HepG2 (cell line): ENCODE measurements at places on chromosomes 12 and 14.

DNA sequence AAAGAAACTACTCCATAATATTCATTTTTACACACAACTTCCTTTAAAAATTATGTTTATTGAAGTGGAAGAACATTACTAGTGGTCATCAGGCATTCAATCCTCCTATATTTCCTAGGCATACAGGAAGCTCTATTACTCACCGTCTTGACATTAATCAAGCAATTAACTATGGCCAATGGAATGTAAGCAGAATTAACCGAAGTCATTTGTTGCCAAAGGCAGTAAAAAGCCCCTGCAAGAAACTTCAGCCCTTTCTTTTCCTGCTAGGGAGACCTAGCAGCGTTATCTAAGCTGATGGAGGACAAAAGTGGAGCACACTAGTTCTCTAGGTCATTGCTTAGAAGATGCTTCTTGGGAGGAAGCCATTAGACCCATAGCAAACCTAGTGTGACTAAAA, 399.6 kb downstream of the KCNH5 start:
- no peak for DNase-seq

DNA sequence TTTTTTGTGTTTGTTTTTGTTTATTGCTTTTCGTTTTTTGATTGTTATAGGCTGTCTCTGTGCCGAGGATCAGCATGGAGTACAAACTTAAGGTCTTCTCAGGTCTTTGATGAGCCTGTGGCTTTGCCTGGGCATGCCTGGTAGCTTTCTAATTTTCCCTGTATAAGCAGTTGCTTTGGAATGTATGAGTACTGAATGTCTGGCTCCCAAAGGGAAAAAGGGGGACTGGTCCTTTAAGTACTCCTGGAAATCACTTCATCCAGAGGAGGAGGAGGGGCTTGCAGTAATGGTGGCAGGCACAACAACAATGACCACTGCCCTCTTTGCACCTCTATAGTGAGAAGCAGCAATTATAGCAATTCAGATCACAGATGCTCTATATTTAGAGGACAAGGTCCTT, 67.6 kb upstream of the TTC7B start:
- no peak for DNase-seq

- DNase-seq, result no peak
Measured at GRCh38 chr12:53200458-53201176, 6.4 kb downstream of the ITGB7 start.

DNA sequence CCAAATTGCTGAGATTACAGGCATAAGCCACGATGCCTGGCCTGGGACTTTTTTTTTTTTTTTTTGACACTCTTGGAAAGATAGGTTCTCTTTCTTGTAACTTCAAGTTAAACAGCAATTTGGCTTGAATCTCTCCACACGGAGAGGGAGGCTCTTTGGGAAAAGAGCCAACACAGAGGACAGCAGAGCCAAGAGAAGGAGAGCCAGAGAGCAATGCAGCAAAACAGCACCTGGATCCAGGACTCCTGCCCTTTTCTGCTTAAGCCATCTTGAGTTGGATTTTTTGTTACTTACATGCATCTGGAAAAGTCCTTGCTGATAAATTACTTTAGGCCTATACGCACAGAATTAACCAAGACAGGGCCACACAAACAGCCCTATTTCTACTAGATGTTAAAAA, 176.8 kb downstream of the APAF1 start:
- no peak for DNase-seq

- DNase-seq, result no peak
Measured at GRCh38 chr12:43728117-43728516, 30.5 kb downstream of the PUS7L start.

GRCh38 chr14:76257842-76258397, 106.2 kb downstream of the GPATCH2L start:
- no peak for DNase-seq

GRCh38 chr14:100824091-100824551, 1.8 kb upstream of the MEG3 start:
- DNase-seq, result no peak

DNA sequence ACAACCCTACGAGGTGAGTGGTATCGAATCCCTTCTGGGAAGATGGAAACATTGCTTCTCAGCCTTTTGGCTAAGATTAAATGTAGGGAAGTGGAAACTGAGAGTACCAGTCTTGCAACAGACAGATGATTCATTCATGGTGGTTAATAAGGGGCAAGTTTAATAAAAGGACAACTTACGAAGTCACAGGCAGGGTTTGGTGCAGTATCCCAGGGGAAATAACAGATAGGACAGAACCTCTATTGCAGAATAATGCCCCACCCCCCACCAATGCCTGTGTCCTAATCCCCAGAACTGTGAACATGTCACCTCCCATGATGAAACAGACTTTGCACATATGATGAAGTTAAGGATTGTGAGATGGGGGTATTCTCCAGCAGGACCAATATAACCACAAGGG, 212.5 kb downstream of the TBX5 start:
- no peak for DNase-seq

DNA sequence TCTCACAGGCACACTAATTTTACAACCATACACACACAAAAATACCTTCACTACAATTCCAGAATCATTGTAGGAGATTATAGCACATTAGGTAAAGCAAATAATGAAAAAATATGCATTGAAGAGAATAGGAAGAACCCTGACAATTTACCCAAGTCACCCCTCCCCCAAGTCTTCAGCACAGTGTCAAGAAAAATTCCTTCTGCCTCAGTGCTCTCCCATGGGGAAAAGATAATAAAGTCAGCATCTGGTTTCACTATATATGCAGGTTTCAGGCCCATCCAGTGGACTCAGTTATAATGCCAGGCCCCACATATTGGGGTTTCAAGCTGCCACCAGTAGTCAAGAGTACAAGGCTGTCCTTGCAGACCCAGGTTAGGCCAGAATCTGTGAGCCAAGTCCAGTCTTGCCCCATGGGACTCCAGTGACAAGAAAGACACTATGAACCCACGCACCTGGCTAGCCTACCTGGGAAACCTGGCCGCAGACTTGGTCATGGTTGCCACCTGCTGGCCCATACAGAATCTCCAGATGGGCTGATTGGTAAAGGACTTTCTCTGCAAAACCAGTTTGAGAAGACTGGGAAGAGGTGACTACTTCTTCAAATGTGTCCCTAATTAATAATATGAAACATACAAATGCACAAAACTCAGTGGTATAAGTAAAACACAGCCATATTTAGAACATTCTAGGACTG, 398.6 kb upstream of the FLRT2 start:
- DNase-seq, result no peak

DNA sequence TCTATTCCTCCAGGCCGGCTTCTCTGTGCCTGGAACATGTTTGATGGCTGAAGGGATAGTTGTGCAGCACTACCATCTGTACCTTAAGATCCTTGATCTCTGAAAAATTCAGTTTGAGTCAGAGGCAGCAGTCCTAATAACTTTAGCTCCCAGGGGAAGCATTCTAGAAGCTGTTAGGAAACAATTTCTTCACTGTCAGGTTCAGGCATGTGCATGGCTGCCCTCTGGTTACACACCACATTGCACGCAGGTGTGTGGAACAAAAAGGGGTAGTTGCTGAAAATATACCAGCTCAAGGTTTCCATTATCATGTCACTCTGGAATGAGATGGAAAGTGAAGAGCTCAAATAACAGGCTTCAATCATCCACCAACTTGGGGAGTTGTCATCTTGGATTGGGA, 80.1 kb downstream of the CHST11 start:
- no peak for DNase-seq

DNA sequence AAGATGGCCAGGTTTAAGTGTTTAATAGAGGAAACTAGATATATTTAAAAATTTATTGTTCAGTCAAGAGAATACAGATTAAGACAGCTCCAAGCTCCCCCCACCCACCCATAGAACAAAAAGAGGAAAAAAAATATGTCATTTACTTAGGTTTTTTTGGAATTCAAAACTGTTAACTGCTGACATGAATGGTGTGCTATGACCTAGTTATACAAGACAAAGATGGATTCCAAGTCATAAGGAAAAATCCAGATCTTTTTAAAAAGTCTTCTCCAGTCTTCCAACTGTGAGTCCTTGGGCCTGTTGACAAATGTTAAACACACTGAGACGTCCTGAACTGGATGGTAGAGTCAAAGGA, 1.3 kb upstream of the SETD1B start:
- no peak for DNase-seq

GRCh38 chr14:33693237-33693636, 257.6 kb downstream of the EGLN3 start:
- DNase-seq, result no peak

DNA sequence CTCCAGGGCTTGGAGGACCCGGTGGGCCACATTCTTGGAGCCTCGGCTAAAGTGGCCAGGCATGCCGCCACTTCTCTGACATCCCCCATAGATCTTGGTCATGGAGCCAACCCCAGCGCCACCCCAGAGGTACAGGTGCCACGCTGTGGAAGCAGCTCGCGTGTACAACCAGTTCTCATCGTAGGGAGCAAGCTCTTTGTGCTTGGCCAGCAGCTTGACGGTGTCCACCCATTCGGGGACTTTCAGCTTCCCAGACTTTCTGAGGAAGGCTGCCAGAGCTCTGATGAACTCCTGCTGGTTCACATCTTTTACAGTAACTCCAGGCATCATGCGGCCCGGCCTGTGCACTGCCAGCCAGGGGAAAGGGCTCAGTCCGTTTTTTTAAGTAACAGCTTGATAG, 29.3 kb upstream of the EAPP start:
- no peak for DNase-seq

DNA sequence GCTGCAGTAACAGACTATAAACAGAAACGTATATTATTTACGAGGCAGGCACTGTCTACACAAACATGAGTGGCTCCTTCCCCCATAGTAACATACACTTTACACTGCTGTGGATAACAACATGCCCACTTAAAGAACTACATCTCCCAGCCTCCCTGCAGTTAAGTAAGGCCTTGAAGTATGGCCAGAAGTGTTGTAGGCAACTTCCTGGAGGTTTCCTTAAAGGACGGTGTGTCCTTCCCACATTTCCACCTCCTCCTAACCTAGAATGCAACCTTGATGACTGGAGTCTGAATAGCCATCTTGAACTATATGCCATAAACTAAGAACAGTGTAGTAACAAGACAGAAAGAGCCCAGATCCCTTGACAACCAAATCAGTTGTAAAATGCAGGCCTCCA, 20.3 kb downstream of the MED13L start:
- no peak for DNase-seq

DNA sequence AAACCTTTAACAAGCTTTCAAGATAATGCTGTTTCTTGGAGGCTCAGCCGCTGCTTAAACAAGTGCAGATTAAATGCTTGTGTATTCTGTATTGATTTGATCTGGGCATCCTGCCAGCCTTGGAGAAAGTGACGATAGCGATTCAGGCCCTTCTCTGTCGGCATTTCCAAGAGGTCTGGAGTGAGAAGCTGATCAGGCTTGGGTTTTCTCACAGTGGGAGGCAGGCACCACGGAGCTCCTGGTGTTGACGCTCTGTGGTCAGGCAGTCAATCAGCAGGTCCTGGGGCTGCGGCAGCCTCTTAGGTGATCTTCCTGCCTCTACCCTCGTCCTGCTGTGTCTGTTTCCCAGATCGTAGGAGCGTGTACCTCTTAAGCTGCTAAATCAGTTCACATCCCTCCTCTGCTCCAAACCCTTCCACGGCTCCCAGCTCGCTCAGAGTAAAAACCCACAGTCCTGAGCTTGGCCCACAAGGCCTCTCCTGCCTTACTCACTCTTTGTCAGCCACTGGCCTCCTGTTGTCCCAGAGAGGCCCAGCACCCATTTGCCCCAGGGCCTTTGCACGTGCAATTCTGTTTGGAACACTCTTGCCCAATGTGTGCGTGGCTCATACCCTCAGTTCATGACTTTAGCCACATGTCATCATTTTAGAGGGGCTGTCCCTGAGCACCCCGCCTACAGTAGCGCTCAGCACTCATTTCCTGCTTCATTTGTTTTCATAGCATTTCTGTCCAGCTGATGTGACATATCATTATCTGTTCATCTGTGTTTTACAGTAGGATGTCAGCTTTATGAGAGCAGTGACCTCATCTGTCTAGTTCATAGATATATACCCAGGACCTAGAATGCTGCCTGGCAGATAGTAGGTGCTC, 155.4 kb downstream of the AACS start:
- DNase-seq, result no peak

DNA sequence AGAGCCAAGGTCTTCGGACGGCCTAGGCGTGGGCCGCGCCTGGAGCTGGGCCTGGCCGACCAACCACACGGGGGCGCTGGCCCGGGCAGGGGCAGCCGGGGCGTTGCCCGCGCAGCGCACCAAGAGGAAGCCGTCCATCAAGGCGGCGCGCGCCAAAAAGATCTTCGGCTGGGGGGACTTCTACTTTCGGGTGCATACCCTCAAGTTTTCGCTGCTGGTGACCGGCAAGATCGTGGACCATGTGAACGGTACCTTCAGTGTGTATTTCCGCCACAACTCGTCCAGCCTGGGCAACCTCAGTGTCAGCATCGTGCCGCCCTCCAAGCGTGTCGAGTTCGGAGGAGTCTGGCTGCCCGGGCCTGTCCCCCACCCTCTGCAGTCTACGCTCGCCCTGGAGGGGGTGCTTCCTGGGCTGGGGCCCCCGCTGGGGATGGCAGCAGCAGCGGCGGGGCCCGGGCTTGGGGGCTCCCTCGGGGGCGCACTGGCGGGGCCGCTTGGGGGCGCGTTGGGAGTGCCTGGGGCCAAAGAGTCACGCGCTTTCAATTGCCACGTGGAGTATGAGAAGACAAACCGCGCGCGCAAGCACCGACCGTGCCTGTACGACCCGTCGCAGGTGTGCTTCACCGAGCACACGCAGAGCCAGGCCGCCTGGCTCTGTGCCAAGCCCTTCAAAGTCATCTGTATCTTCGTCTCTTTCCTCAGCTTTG, 4.4 kb upstream of the SHMT2 start:
- DNase-seq, result no peak

DNA sequence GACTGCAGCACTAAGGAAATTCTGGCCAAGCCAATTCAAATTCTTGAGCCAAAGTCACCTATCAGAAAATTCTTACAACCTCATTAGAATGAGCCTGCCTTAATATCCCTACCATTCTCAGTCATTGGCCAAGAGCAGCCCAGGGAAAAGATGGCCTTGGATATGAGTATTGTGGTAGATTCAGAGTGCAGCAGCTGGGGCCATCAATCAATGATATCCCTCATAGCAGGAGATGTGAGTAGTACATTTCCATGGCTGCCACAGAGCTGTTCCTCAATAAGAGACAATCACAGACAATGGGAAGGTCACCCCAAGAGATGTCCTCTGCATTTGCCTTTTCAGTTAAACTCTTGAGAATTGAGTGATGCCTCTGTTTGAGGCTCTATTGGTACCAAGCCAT, 161.6 kb downstream of the DYRK2 start:
- DNase-seq, result no peak

GRCh38 chr14:63964113-63964512, 111.3 kb downstream of the SYNE2 start:
- DNase-seq, result no peak
